Cardiac fibroblast (primary cell): ENCODE measurements at places on chromosomes 6 and 20.

DNA sequence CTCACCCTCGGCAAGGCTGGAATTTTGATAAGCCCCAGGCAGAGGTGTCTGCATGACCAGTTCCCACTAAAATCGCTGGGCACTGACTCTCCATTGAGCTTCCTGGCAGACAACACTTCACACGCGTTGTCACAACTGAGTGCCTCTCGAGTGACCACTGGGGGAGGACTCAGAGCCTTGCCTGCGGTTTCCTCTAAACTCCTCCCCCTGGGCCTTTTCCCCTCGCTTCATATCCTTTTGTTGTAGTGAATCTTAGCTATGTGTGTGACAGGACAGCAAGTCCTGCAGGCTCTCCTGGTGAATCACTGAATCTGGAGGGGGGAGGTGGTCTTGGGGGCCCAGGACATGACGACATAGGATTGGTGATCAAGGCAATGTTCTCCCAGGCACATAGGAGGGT is 670.8 kb downstream of the PRKN start:
- peak; percentile 36 for DNase-seq

DNA sequence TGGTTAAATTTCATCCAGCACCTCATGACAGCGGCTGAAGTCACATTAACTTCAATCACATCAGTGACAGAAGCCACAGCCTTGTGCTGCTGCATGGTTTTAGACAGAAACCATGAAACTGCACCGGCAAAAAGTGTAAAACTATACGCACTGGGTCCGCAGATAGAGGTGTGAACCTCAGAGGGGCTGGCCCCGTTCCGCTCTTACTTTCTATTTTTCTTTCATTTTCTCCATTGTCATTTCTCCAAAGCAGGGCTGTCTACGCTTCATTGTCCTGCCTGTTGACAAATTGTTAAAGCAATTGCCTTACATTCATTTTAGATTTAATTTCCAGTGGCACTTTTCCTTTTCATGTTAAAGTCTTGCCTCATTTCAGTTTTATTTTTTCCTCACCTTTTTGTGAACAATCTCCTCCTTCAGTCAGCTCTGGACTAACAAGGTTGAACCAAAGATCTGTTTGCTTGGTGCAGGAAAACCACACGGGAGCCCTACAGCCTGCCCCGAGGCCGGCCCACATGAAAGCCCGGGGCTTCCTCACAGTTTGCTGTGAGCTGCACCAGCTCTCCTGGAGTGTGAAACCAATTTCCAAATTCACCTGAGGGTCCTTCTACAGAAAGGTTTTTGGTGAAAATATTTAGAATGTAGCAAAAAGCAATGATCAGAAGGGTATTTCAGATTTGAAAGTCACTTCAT is 63.7 kb downstream of the PRR18 start:
- DNase-seq: no peak

DNA sequence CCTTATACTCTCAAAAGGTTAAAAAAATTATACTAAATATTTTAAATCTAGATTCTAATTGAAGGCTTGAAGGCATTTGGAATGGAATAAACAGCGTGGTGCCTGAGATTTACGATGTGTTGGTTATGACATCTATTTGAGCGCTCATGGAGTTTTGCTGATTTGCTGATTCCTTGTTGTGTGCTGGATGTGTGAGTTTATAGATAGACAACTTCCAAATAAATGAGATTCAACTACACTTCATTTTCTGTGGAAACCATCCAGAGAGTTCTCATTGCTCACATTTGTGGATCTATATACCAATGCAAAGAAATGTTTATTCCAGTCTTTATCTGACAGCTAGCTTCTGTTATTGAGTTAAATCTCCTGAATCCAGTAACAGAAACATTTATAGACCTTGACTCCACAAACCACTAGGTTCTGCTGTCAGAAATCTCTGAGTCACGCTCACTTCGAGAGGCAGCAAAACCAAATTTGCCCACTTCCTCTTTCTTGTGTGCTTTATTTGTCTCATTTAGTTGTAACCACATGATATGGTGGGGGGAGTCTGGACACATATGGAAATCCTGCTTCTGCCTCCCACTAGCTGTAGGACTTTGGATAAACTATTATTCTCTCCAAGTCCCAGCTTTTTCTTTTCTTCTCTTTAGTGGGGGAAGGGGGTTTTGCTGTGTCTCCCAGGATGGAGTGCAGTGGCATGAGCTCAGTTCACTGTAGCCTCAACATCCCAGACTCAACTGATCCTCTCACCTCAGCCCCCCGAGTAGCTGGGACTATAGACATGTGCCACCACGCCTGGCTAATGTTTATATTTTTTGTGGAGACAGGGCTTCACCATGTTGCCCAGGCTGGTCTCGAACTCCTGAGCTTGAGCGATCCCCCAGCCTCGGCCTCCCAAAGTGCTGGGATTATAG is 54.5 kb downstream of the IPCEF1 start:
- peak; percentile 53 for DNase-seq

DNA sequence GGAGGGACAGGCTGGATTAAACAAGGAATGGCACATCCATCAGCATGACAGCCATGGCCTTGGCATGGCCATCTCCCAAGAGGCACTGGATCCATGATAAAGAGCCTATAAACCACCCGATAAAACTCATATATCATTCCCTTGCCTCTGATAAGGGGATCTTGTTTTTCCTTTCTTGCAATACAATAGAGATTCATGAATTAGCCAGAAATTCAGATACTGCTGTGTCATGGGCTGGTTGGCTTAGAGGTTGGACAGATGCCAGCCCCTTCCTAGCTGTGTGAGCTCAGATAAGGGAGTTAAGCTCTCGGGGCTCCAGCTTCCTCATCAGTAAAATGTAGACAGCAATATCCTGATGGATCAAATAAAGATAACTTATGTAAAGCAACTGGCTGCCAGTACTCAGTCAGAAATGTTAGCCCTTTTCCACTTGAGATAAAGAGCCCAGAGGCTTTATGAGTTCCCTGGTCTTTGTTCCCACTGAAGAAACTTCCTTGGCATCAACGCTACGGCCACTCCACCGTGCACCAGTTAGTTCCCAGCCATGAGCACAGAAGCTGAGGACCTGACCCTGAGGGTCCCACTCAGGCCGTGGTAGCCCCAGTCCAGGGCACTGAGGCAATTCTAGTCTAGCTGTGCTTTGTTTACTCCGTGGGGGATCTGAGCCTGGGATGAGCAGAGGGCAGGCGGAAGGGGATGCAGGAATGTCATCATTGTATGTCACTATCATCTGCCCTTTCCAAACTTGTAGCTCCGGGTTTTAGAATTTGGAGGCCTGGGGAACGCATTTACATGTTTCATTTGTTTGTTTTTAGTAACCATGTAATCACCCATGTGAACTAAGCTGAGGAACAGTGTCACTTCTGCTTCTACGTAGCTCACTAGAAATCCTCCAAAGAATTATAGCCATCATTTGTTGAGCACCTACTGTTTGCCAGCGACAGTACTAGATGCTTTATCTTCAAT is 67.2 kb upstream of the TBC1D7 start:
- peak; percentile 97 for DNase-seq

GRCh38 chr6:39102821-39103136 is 12.2 kb downstream of the SAYSD1 start:
- DNase-seq: no peak

- no peak for DNase-seq
Measured at GRCh38 chr6:3749067-3749841, 2.3 kb downstream of the PXDC1 start.

GRCh38 chr6:139544701-139545057 is 170.2 kb upstream of the CITED2 start:
- DNase-seq: no peak

- DNase-seq: peak; percentile 64
Measured at GRCh38 chr20:49115564-49115963, 69.5 kb downstream of the CSE1L start.

DNA sequence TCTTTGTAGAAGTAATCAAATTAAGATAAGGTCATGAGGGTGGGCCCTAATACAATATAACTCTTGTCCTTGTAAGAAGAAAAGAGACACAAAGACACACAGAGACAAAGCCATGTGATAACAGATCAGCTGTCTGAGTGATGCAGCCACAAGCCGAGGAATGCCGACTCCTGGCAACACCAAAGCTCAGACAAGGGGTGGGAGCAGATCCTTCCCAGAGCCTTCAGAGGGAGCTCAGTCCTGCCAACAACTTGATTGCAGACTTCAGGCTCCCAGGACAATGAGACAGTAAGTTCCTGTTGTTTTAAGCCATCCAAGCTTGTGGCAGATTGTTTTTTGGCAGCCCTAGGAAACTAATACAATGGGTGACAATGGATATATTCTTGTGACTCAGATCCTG is 325.0 kb upstream of the AGPAT4 start:
- no peak for DNase-seq

GRCh38 chr6:142121342-142121741 is 11.4 kb upstream of the GJE1 start:
- no peak for DNase-seq

GRCh38 chr6:166671434-166672081 is 44.5 kb upstream of the RPS6KA2 start:
- no peak for DNase-seq

DNA sequence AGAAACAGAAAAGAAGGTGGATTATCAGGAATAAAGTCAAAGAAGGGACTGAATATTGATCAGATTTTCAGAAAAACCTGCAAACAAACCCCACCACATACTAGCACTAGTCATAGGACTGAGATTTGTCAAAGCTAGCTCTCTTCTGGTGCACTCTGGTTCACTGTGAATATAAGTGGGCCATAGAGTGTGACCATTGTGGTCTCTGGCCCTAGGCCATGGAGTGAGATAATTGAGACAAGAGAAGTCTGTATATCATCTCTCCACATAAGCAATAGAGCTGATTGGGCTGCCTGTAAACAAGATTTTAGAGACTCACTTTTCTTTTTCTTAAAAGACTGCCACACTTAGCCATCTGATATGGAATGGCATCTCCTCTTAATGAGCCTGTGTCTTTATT is 247.2 kb downstream of the LAMA2 start:
- no peak for DNase-seq

GRCh38 chr20:41358717-41359116 is 7.9 kb downstream of the EMILIN3 start:
- DNase-seq: no peak

DNA sequence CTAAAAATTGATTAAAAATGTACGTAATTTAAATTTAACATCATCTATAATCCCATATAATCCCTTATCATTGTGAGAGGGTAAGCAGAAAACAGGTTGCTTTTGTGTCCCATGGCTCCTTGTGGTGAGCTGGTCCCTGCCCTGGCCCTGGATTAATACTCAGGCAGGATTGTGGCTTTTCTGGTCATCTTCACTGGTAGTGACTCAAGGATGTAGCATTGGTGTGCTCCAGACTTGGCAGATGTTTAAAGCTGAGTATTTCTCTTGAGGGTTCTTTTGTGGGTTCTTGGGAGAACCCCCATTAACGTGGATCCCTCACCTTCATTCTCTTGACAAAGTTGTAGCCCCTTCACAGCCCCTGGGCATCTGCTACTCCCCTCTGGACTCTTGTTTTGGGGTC is 39.3 kb downstream of the SNRNP48 start:
- peak; percentile 40 for DNase-seq

- no peak for DNase-seq
Measured at GRCh38 chr20:2169456-2170088, 67.9 kb downstream of the STK35 start.

- DNase-seq: no peak
Measured at GRCh38 chr6:5580736-5581581, 319.6 kb downstream of the FARS2 start.

- DNase-seq: peak; percentile 86
Measured at GRCh38 chr6:113695516-113695915, 161.6 kb upstream of the MARCKS start.

GRCh38 chr20:5608104-5608441 is 142.1 kb upstream of the SHLD1 start:
- no peak for DNase-seq

DNA sequence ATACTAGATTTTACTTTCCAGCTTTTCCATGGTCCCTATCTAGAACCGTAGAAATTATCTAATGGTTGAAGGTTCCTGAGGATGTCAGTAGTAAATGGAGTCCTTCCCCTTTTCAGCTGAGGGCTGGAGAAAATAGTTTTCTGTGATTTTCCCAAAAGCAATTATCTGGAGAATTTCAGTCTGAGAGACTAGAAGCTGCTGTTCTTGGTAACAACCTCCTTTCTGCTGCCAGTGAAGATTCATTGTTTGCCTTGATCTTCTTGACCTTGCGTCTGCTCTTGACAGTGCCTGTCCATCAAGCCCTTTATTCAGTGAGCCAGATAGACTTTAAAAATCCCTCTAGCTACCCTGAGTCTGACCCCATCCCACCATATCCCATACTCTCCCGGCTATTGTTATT is 73.1 kb downstream of the PHACTR2 start:
- DNase-seq: no peak

GRCh38 chr6:16754274-16754673 is 7.0 kb downstream of the ATXN1 start:
- DNase-seq: no peak

DNA sequence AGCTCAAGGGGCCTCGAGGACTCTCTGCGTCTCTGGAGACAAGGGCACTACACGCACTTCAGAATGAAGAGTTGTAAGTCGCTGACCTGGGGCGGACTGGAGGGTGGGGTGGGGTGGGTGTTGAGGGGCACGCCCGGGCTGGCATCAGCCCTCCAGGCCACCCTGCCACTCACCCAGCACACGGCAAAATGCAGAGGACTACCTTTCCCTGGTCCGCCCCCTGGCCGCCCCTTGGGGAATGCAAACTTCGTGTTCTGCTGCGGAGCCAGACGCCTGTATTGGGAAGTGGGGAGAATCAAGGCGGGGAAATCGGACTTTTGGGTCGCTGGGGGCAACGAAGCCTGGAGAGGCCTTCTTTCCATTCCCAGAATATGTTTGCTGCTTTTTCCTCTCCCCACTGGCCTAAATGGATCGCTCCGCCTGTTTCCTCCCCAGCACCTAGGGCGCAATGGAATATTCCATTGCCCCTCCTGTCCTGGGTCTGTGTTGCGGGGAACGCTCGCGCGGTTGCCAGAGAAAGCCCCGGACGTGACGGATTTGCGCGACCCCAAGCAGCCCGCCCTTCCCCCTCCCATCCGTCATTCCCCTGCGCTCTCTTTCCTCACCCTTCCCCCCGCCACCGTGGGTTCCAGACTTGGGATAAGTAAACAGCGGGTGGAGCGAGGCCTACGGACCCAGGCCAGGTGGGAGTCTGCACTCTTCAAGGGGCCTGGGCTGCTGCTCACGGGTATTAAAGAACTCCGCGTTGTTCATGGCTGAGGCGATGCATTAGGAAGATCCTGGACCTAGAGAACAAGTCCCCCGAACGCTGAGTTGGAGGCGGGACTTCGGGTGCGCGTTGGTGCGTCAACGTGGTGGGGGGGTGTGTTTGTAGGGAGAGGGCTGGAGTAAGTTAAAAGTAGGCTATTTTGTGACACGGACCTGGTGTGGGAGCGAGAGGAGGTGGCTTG is at the start of gene PPT2:
Gene PPT2 (plus strand): TSS at position 578 of the 950 bp plus-strand sequence. CDS start 454 bp downstream, outside the sequence.
- DNase-seq: peak; percentile 93
